ENCODE measurements at places on chromosomes 7 and 10.
A peak's percentile ranks its signal among the peaks of the same experiment; 100 is the strongest.

DNA sequence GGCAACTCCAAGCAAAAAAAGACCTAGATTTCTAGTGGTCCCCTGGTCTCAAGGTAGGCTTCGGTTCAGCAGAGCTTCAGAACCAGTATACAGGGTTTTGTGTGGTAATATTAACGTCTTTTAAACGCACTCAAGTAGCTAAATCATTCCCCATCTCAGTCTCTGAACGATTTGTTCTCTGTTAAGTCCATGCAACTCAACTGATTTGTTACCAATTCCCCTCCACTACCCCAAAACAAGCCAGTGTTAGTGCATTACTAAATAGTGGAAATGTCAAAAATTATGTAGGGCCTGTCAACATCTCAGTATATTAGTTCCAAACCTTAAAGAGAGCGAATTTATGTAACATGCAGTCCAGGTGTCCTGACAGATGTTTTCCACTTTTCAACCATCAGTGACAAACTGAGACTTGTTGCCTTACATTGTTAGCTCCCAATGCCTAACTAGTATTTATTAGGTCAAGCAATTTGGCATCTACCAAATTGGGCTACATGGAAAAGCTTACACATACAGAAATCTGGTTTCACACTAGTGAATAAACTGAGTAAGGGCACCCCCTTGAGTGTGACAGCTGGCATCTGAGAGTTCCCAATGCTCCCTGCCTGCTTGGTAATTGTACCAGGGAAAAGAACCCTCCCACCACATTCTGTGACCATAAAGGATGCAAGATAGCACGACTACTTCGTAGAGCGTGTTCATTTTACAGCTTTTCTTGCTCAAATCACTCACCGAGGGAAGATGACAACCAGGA is 12.2 kb downstream of the HNRNPA2B1 start:
- DNase-seq: no peak

- no peak for DNase-seq
These were observed 267.3 kb upstream of the NPVF start for GRCh38 chr7:25495342-25496250.

DNA sequence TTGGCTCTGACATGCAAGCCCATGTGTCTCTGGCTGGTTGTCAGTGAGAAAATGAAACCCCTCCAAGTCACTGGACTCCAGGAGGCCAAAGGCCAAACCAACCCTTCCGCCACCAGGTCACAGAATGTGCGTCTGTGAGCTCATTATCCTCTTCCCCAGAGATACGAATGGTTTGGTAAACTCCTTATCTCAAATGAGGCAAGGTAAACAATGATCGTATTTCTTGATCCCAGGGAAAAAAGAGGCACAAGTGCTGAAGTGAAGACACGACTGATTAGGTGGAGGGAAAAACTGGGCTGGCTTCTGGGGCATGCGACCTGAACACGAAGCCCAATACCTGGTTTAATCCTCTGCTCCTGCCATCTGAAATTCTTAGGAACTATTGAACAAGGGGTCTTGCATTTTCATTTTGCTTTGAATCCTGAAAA is 70.6 kb upstream of the ARID5B start:
- no peak for DNase-seq

- no peak for DNase-seq
These were observed 117.6 kb downstream of the LRRC4 start for GRCh38 chr7:127913686-127914085.

DNA sequence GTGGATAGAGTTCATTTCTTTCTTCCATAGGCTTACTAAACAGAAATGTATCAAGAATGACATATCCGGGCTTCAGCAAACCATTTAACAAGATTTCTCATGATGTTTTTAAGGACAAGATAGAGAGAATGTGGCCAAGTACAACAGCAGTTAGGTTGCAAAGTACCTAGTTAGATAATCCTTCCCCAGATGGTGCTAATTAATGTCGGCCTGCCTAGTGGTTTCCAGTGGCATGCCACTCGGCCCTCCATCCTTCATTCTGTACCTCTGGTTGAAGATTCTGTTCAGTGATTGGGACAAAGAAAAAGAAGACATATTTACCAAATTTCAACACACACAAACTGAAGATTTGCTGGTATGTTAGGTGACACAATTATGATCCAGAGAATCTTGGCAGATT is 212.1 kb downstream of the MACC1 start:
- DNase-seq: no peak

DNA sequence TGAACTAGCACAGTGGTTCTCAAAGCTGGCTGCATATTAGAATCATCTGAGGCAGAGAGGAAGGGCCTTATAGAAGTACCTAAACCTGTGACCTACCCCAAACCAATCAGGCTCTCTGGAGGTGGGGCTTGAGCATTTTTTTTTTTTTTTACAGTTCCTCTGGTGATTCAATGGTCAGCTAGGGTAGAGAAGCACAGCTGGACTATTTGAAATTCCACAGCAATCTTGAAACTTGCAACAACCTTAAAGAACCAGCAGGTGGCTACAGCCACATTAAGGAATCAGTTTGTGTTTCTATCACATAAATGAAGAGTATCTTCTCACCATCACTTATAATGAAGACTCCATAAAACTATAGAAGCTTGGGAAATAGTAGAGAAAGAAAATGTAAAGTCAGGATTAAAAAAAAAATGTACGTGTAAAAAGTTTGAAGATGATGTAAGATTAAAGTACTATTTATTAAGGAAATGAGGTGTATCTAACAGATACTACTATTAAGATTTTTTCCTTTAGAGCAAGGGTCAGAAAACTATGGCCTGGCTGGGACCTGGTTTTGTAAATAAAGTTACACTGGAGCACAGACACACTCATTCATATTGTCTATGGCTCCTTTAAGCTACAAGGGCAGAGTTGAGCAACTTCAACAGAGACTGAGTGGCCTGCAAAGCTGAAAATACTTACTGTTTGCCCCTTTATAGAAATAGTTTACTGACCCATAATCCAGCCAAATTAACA is 3.8 kb downstream of the RTKN2 start:
- DNase-seq: peak; percentile 75

DNA sequence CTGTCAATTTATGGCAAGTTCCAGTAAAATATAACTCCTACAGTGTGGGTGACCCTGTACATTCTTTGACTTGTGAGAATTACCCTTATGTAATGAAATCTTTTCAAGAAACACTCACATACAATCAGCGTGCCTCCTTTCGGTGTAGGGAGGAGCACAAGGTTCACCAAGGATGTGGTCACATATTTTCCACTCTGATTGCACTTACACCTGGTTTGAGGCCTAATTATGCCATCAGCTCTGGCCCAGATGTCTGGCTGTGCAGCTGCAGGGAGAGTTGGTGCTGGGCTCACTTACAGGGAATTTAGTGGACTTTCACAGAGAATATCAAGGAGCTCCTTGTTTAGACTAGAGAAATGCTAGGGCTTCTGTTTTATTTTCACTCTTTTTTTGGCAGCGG is 146.0 kb upstream of the STEAP4 start:
- DNase-seq: no peak
